Activated CD4-positive, alpha-beta memory T cell treated with anti-CD3 and anti-CD28 coated beads, Interleukin-2, amount 10 ng/mL, durations not matched to agents 7 days and 5 days (primary cell): ENCODE measurements at places on chromosomes 2 and 18. TPM values are rescaled to one million over a fixed set of nuclear protein-coding genes. Genes with fewer than 3 reads are reported as not detected.

LOXL3 gene
- 0.60 TPM for total RNA-seq

SPIRE1 gene
- total RNA-seq = 4.5 TPM

GAREM2 gene
- 1.6 TPM for total RNA-seq

C1GALT1C1L gene
- total RNA-seq = not detected

DNA sequence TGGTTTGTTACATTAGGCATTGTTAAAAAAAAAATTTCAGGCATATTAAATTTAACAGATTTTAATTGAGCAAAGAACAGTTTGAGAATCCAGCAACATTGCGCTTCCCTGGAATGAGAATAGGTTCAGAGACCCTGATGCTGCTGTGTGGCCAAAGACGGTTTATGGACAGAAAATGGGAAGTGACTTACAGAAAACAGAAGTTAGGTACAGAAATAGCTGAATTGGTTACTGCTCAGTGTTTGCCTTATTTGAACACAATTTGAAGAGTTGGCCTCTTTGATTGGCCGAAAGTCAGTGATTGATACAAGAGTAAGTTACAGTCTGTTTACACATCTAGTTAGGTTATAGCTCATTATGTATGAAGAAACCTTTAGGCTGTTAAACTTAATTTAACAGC is 6.0 kb upstream of the NEDD4L start:
- DNase-seq = no peak

DNA sequence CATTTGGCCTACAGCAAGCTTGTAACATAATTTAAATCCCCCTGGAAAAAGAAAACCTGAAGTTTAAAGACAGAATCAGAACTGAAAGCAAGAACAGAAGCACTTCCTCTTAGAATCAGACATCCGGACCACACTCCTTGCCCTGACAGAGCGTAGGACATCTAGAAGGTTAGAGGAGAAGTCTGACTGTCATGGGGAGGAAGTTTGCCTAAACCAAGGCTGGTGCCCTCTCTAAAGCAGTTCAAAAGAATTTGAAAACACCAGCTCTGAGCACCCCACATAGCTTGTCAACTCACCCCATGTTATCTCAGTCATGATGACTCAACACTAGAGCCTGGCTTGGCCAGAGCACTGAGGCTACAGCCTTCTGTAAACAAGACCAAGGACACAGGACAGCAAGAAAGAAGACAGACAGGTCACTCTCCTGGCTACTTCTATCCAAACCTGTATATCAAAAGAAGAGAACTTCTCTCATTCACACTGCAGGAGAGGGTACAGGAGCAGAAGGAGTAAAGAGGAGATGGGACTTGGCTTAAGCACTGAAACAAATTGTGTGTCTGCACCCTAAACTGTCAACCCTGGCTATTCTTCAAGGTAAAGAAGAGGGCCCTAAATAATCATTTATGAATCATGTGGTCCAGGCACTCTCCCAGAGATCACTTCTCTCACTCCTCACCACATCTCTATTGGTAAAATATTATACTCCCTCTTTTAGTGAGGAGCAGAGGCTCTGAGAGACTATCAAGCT is 198.6 kb downstream of the MEMO1 start:
- DNase-seq = peak; percentile 41

GRCh38 chr2:58019229-58019628 is 27.4 kb upstream of the VRK2 start:
- DNase-seq = no peak

GRCh38 chr2:233482616-233483015 is 84.0 kb downstream of the USP40 start:
- no peak for DNase-seq

DNA sequence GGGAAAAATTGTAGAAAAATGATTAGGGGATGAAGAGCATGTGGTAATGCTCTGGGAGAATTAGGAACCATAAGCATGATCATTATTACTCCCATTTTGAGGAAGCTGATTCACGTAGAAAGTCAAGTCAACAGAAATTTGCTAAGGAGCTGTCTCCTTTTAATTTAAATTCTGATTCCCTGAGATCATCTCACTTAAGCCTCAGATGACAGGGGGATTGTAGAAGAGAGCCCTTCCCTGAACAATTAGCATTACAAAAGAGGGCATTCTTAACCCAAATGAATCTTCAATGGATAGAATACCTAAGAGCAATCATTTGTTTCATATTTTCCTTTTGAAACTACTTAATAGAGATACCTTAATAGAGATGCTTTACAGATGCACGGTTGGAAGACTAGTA is 267.9 kb downstream of the NYAP2 start:
- no peak for DNase-seq

- DNase-seq = no peak
These were observed 31.4 kb downstream of the AQP12A start for GRCh38 chr2:240722796-240723735.

DNA sequence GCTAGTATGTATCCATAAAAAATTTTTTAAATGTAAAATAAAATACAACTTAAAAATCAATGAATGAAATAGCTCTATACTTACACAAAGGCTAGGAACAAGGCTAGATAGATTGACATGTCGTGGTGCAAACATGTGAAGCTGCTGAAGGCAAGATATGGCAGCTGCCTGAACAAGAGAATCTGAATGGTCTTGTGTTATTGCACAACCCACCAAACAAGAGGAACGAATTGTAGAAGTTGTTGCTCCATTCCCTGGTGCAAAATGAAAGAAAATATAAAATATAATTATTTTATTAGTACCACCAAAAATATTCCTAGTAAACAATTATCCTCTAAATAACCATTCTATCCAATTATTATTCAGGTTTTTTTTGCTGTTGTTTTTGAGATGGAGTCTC is 46.4 kb downstream of the HEATR5B start:
- DNase-seq = no peak
